Activated effector memory CD4-positive, alpha-beta T cell treated with anti-CD3 and anti-CD28 coated beads, Interleukin-2, amount 50 U/mL, for 16 hours (primary cell): ENCODE measurements at places on chromosomes 5 and 9.

- no peak for DNase-seq
Observed at GRCh38 chr5:96775050-96775449, 32.7 kb downstream of the ERAP1 start.

- DNase-seq: no peak
Observed at GRCh38 chr9:16120231-16120641, 567.4 kb downstream of the CCDC171 start.

DNA sequence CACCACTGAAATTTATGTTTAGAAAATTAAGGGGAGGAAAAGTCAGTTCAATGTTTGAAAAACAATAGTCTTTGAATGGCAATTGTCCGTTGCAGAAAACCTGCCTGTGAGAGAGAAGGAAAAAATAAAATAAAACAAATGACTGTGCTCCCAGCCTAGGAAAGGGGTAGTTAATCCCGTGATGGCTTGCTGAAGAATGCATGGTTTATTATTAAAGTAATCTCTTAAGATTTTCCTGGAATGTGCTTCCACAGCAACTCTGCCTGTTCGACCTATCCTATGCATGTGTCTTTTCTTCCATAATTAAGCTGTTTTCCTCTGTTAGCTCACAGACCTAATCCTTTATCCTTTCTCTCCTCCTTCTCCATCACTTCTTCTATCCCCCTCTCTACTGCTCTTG is 2.4 kb upstream of the DAB2 start:
- DNase-seq: no peak

DNA sequence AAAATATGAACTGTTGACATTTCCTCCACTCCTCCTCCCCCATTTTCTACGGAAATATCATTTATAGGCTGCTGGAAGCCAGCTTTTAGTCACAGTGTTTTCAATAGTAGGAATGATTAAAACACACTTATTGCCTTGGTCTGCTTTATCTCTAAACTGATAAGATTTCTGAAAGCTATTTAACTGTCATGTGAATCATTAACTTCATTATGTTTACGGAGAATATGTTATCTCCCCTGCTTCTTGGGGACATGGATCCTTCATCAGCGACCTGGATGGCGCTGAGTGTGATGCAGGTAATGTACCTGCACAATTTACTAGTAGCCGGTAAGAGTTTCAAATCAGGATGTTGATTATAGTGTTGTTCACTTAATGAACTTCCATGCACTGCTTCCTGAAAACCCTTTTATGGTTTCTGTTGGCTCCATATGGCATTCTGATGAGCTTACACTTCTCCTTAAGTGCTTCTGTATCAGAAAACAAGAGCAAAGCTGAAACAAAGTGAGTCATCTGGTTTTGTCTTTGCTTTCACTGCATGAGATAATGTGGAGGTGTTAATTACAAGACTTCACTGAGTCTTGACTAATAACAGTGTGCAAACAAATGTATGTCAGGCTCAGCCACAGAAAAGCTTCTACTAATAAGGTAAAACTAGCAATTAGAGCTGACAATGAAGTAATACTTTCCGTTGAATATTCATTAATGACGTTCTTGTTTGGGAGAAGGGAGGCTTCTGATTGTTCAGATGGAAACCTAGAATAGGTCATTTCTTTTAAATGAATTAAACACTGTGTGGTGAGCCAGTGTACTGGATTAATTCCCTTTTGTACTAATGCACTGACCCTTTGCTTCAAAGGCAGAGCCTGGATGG is 162.4 kb upstream of the ZNF608 start:
- no peak for DNase-seq

- DNase-seq: peak; percentile 75
Observed at GRCh38 chr5:14706615-14707021, 42.1 kb downstream of the OTULIN start.

GRCh38 chr5:78907255-78907891 is 77.7 kb downstream of the ARSB start:
- DNase-seq: no peak

GRCh38 chr5:405421-405820 is 37.6 kb upstream of the EXOC3 start:
- DNase-seq: peak; percentile 44

DNA sequence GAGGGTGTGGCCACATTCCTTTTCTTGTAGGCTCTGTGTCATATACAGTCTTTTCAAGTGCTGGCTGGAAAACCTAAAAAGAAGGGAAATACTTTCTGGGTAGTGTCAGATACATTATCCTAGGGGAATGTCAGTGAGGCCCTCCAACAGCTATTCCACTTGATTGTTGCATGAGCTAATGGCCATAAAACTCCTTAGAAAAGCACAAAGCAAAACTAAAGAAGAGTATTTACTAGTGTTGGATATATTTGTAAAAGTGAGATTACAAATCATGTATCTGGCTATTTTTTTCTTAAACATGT is 829 bp downstream of the ANXA1 start:
- no peak for DNase-seq

- DNase-seq: no peak
Observed at GRCh38 chr9:100229561-100229960, 123.2 kb downstream of the TEX10 start.

- DNase-seq: no peak
Observed at GRCh38 chr9:108445431-108446071, 410.2 kb downstream of the ACTL7B start.

GRCh38 chr9:114619191-114619761 is 8.2 kb downstream of the TMEM268 start:
- no peak for DNase-seq

DNA sequence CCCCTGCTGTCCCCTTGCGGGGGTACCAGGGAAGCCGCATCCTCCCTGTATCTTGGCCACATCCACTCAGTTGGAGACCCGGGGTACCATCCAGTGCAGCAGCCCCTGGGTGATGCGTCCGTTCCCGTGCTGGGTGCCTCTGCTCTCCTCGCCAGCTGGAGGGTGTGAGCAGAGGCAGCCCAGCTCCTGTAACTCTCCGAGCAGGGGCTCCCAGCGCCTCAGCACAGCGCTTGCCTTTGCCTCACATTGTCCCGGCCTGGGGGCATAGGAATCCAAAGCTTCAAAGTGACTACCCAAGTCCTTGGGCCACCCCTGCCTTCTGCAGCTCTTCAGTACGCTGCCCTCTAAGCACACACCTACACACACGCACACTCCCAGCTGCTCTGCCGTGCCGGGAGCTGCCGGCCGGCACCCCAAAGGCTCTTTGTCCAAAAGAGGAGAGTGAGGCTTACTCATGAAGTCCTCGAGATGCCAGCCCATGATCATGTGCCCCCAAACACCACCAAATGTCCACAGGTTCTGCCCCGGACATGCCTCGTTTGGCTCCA is 733 bp downstream of the ANGPTL2 start:
- peak; percentile 43 for DNase-seq

- no peak for DNase-seq
Observed at GRCh38 chr5:75457691-75458090, 53.7 kb downstream of the CERT1 start.

GRCh38 chr5:56158331-56158960 is 74.7 kb downstream of the ANKRD55 start:
- no peak for DNase-seq

GRCh38 chr9:100281066-100281465 is 71.7 kb downstream of the TEX10 start:
- no peak for DNase-seq

GRCh38 chr5:59346514-59346913 is 547.0 kb downstream of the PDE4D start:
- no peak for DNase-seq

DNA sequence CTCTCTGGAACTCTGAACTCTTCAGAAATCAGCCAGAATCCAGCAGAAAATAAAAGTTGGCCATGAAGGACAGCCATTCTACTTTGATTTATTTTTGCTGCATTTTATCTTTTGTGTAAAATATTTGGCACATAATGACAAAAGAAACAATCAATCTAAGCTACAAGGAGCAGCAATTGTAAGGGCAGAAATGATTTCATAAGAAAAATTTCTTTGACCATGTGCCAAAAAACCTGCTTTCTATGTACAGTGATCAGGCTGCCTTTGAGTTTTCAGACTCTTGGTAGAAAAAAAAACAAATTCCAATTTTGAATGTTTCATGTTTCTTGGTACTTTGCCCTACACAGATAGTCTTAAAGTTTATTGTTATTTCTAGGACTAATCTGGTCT is 69.8 kb upstream of the SLC1A3 start:
- no peak for DNase-seq

DNA sequence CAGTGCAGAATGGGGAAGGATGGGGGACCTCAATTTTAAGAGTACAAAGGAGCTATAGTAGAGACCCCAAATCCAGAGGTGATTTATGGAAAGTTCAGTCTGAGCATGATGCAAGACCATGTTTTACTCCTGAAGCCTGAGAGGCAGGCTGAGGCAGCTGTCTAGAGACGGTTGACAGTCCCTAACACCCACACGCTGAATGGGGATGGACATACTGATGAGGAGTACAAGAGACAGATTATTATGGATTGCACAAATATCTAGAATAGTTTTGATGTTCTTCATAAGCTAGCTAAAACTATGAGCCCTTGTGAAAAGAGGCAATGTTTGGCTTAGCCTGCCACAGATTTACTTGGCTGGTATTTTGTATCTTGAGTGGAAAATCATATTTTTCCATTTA is 64.5 kb downstream of the PRR16 start:
- no peak for DNase-seq

DNA sequence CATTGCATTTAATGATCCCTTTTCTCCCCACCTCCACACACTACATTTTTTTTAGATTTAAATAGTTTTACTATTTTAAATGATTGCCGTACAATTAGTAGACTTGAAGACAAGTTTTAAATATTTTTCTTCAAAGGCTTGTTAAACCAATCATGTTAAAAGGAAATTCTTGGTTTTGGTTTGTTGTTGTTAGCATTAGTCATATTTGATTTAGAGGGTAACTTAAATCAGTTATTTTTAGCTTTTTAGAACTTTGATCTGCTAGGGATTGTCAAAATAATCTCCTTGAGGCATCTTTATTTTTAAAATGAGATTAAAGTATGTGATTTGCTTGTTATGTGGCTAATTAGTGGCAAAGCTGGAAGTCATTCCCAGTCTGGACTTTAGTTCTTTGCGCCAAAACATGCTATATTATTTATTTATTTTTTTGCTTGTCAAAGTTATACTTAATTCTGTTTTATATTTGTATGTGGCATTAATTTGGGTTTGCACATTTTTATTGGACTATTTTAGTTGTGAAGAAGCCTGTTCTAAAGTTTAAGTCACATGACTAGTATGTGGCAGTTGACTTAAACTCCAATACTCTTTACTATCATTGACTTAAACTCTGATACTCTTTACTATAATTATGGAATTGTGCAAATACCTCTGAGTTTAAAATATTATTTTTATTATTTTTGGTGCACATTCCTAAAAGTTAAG is 14.7 kb downstream of the ITGA1 start:
- DNase-seq: no peak

GRCh38 chr5:145984072-145984471 is 47.7 kb downstream of the SH3RF2 start:
- no peak for DNase-seq

DNA sequence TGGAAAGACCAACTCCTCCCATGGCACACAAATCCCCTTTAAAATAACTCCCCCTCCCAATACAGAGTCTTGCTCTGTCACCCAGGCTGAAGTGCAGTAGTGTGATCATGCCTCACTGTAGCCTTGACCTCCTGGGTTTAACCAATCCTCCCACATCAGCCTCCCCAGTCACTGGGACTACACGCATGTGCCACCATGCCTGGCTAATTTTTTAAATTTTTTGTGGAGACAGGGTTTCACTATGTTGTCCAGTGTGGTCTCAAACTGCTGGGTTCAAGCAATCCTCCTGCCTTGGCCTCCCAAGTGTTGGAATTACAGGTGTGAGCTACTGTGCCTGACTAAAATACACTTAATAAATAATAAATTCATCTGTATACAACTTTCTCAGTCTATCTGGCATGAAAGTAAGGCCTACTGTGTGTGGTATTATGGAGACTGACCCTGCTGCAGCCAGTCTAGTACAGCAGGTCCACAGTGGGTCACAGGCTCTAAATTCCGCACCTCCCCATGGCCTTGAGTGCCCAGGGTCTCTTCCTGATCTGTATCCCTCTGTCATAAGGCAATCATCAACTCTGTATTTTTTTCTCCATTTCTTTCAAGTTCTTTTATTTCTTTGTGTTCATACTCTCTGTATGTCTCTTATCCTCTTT is 169.4 kb downstream of the MAPKAP1 start:
- DNase-seq: no peak

DNA sequence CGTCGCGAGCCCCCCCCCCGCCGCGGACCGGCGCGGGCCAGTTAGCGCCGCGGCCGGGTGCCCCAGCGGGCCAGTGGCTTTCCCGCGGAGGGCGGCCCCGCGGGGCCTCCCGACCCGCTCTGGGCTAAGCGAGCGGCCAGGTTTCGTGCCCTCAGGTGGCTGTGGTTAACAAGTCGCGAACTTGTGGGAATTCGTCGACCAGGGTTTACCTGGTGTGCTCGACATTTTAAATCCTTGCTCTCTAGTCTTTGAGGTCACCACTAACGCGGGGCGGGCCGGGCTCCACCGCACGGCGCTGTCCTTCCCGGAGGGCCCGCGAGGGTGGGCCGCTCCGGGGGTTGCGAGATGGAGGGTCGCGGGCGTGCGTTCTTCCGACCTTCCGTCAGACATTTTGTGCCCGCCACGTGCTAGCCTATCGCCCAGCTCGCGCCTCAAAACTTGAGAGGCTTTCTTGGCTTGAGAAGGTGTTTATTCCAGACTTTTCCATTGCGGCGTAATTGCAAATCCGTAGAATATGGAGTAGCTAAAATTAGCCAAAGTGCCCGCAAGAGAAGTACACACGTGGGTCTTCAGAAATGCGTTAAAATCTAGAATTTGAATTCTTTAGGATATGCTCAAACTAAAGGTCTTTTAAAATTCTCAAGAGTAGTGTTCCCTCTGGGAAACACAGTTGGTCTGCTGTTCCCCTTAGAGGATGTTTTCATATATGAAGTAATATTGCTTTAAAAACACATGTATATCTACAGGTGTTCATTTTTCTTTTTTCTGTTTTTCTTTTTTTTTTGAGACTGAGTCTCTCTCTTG is 2.1 kb downstream of the ANP32B start:
- DNase-seq: peak; percentile 79
